HCT116 (cell line): ENCODE measurements at places on chromosomes 7 and 10. TPM values are rescaled to one million over a fixed set of nuclear protein-coding genes. Genes with fewer than 3 reads are reported as not detected.

The CALML3 gene
- total RNA-seq: not detected

The AUTS2 gene
- 0.93 TPM for total RNA-seq

The LRRD1 gene
- not detected for total RNA-seq

The FAM221A gene
- 2.2 TPM for total RNA-seq

The GCC1 gene
- 17.9 TPM for total RNA-seq

The ZNF735 gene
- total RNA-seq: not detected

The PLPP4 gene
- total RNA-seq: not detected

The ALOX5 gene
- 6.1 TPM for total RNA-seq

The VGF gene
- 43.2 TPM for total RNA-seq

The GPR15LG gene
- total RNA-seq: not detected

The CNNM2 gene
- total RNA-seq: 23.1 TPM

The ZNF316 gene
- total RNA-seq: 25.0 TPM

The CTAGE4 gene
- 6.0 TPM for total RNA-seq

The SLC26A4 gene
- total RNA-seq: 0.66 TPM

The HOXA6 gene
- total RNA-seq: 12.7 TPM

The ASB13 gene
- total RNA-seq: 25.9 TPM

The STK17A gene
- total RNA-seq: 14.8 TPM

The PKD1L1 gene
- 0.17 TPM for total RNA-seq

The MACC1 gene
- 9.8 TPM for total RNA-seq

The TRIM50 gene
- total RNA-seq: not detected

The NYAP1 gene
- 6.7 TPM for total RNA-seq

The LIPK gene
- total RNA-seq: not detected

The CHCHD1 gene
- total RNA-seq: 36.6 TPM

The UFSP1 gene
- total RNA-seq: 5.6 TPM

The ZNF775 gene
- 4.5 TPM for total RNA-seq

The GPER1 gene
- 1.2 TPM for total RNA-seq

The MOGAT3 gene
- total RNA-seq: not detected

The C10orf105 gene
- total RNA-seq: not detected

The ARHGEF5 gene
- 44.2 TPM for total RNA-seq

The ATRNL1 gene
- 1.3 TPM for total RNA-seq

The DENND2A gene
- 0.12 TPM for total RNA-seq

The STRA8 gene
- total RNA-seq: not detected

The IPMK gene
- total RNA-seq: 5.5 TPM

The PIK3CG gene
- 0.05 TPM for total RNA-seq

The WEE2 gene
- total RNA-seq: not detected

The TMEM229A gene
- not detected for total RNA-seq

The SKIDA1 gene
- total RNA-seq: 0.34 TPM

The NUDT5 gene
- total RNA-seq: 101 TPM

The ABCF2 gene
- 63.7 TPM for total RNA-seq

The C10orf67 gene
- not detected for total RNA-seq

The CPXM2 gene
- 0.12 TPM for total RNA-seq

The BHLHA15 gene
- 5.2 TPM for total RNA-seq

The FFAR4 gene
- total RNA-seq: not detected

The PNLIPRP3 gene
- not detected for total RNA-seq

The ELMO1 gene
- 1.1 TPM for total RNA-seq

The SPDYE11 gene
- total RNA-seq: not detected

The OR2A5 gene
- total RNA-seq: not detected

The MAGI2 gene
- total RNA-seq: 0.22 TPM

The CTAGE6 gene
- not detected for total RNA-seq

The PPP1R9A gene
- total RNA-seq: 13.5 TPM

The OR2A1 gene
- not detected for total RNA-seq
